ENCODE measurements at places on chromosomes 5 and 9.

GRCh38 chr9:121771851-121772599 lies 120.6 kb downstream of the DAB2IP start:
- no peak for DNase-seq

- DNase-seq = no peak
Observed at GRCh38 chr9:105503881-105504280, 54.0 kb upstream of the FKTN start.

- no peak for DNase-seq
Observed at GRCh38 chr9:77876590-77876989, 155.0 kb downstream of the GNAQ start.

DNA sequence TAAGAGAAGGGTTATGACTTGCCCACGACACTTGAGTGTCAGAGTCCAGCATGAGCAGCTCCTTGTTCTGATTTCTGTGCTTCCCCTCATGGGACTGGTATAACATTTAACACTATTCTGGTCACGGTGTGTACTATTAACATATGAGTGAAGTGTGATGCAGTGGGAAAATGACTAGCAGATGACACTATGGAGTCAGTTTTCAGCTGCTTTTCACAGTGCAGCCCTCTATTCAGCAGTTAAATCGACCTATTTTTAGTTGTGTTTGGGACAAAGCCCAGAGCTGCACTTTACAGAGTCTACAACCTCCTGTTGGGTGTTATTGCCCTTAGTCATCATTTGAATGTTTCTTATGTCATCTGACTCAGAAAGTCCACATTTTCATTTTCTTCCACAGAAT lies 59.1 kb downstream of the CHSY3 start:
- DNase-seq = no peak

- no peak for DNase-seq
Observed at GRCh38 chr5:143964919-143965318, 153.0 kb downstream of the HMHB1 start.

Data from stimulated activated CD8-positive, alpha-beta memory T cell treated with anti-CD3 and anti-CD28 coated beads, Interleukin-7, amount 100 ng/mL, for 1 hour (primary cell).